H9 (cell line): ENCODE measurements at places on chromosomes 4 and X. TPM values are rescaled to one million over a fixed set of nuclear protein-coding genes. Genes with fewer than 3 reads are reported as not detected.

GRCh38 chr4:76009311-76009710 is 2.0 kb upstream of the CXCL9 start:
- DNase-seq, result no peak

The TEX13B gene
- total RNA-seq, result 0.18 and 0.42 TPM in 2 replicates

DNA sequence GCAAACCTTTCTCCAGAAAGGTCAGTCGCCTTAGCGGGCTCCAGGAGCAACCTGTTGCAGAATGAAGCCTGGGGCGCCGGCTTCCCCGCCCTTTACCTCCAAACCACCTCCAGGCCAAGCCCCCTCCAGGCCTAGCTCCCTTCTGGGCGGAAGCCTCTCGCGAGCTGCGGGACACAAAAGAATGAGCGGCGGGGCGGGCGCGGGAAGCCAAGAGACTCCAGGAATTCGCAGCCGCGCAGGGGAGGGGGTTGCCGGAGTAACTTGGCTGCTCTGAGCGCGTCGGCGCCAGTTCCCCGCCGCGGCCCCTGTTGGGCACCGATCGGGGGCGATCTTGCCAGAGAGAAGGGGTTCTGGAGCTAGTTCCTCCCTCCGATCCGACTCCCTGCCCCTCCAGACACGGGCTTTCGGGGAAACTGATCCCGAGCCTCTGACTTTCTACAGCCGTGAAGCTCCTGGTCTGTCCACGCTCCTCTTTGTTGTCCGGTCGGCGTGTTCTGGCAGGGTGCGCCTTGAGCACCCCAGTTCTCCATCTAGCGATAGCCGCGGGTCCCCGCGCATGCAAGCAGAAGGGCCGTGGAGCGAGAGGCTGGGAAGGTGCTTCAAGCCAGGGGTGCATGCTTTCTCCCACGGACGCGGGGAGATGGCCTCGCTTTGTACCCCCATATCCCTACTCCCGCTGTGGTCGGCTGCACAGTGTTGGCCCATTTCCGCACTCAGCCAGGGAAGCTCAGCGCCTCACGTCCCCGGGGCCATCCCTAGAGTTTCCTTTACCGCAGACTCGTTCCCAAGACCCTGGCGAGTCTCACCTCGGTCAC is 1.2 kb downstream of the PROM1 start:
- DNase-seq, result peak; percentile 90

GRCh38 chr4:44871133-44871532 is 144.8 kb upstream of the GNPDA2 start:
- no peak for DNase-seq

DNA sequence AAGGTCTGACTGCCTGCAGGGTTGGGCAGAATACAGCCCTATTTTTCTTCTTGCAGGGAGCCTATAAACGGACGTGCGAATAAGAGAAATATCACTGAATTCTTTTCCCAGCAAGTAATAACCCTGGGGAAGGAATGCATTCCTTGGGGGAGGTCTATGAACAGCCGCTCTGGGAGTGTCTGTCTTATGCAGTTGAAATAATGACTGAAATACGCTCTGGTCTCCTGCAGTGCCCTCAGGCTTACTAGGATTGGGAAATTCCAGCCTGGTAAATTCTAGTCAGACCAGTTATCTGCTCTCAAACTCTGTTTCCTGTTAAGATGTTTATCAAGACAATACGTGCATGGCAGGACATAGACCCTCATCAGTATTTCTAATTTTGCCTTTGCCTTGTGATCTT is 72.1 kb upstream of the FAM241A start:
- DNase-seq, result no peak

DNA sequence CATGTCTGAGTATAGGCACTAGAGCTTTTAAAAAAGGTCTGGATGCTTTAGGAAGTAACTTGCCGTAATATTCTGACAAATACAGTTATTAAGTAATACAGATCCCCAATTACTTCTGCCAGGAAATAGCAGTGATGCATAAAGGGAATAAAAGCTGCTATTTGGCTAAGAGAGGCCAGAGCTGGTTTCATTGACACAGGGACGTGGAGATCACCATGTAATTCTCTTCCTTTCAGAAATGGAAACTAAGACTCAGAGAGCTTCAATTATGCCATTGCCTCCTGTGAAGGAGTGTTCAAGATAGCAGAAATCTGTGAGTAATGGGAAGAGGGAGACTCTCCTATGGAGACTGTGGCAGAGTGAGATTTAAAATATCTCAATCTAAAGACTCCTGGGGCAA is 238.1 kb downstream of the SLITRK2 start:
- no peak for DNase-seq

DNA sequence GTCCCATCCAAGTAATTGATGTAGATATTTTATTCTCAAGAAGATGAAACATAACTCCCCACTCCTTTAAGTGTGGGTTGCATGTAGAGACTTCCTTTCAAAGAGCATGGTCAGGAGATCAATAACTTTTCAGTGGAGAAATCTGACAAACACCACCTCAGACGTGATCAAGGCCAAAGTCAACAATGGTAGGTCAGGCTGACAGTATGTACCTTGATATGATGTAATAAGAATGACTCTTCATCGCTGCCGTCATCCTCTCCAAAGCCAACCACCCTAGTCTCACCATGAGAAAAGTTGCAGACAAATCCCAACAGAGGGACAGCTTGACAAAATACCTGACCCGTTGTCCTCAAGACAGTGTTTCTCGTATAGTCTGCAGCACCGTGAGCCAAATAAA is 67.3 kb upstream of the DHRSX start:
- no peak for DNase-seq
